PC-9 (cell line): ENCODE measurements at places on chromosomes 1 and 21.

- DNase-seq = no peak
These were observed 168.2 kb downstream of the CLIC6 start for GRCh38 chr21:34836933-34837505.

GRCh38 chr1:224435318-224435763, 744 bp upstream of the WDR26 start:
- peak; percentile 64 for DNase-seq

DNA sequence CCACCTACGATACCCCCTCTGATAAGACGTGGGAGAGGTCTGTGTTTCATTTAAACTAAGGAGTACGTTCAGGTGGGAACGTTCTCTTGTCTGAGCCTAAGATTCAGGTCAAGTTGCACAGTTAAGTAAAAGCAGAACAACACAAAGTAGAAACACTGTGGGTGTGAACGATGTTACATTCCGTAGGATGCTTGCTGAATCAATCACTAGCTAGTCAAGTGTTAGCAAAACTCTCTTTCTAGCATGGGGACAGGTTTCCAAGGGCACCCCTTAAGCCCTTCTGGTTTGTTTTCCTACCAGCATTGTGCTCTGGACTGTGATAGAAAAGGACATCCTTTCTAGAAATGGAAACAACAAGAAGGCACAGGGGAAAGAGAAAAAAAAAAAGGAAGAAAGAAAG, 13.3 kb downstream of the C1orf162 start:
- no peak for DNase-seq

DNA sequence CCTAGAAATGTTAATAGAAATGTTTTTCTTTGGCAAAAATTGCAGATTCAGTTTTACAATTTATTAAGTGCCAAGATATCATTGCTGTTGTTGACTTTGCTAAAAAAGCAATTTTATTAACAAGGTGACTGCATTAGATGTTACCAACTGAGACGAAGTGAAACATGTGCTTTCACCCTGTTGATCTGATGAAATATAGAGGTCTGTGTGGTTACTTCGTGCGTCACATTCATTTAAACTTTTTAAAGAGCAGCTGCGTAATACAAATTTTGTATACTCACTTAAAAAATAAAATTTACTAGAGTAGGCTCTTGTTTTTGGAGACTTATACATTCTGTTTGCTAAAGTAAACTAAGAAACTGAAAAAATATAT, 465.7 kb downstream of the USP25 start:
- DNase-seq = no peak

DNA sequence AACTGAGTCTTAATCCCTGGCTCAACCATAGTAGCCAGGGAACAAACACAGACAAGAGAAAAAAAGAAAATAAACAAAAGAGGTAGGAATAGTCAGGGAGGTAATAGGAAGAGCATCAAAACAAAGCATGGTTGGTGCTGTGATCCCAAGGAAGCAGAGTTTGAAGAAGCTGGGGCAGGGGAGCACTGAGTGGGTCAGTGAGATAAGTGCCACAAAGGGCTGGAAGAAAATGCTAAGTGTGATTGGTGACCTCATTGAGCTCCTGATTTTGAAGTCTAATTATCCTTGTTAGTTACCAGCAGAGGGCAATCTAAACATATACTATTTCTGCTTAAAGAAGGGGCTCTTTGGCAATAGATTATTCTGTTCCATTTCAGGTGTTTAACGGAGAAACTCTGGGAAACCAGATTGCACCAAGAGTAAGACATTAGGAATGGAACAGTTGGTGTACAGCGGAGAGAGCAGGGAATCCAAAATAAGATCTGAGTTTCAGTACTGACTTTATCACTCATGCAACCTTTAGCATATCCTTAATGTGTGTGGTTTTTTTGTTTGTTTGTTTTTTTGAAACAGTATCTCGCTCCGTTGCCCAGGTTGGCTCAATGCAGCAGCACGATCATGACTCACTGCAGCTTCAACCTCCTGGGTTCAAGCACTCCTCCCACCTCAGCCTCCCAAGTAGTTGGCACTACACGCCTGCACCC, 30.7 kb upstream of the KIAA1614 start:
- DNase-seq = peak; percentile 1

DNA sequence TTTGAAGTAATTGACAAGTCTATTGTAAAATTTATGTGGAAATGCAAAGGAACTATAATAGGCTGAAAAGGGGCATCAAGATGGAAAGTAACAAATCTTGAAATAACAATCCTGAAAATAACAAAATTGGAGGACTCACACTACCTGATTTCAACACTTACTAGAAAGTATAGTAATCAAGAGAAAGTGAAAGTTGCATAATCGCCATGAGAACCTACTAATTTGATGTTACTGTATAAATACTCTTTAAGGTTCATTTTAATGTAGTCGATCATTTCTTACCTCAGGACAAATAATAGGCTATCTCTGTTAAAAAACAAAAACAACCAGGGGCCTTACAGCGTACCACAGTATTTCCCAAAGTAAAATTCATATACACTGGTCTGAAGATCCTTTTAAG, 71.7 kb downstream of the EDEM3 start:
- DNase-seq = no peak

DNA sequence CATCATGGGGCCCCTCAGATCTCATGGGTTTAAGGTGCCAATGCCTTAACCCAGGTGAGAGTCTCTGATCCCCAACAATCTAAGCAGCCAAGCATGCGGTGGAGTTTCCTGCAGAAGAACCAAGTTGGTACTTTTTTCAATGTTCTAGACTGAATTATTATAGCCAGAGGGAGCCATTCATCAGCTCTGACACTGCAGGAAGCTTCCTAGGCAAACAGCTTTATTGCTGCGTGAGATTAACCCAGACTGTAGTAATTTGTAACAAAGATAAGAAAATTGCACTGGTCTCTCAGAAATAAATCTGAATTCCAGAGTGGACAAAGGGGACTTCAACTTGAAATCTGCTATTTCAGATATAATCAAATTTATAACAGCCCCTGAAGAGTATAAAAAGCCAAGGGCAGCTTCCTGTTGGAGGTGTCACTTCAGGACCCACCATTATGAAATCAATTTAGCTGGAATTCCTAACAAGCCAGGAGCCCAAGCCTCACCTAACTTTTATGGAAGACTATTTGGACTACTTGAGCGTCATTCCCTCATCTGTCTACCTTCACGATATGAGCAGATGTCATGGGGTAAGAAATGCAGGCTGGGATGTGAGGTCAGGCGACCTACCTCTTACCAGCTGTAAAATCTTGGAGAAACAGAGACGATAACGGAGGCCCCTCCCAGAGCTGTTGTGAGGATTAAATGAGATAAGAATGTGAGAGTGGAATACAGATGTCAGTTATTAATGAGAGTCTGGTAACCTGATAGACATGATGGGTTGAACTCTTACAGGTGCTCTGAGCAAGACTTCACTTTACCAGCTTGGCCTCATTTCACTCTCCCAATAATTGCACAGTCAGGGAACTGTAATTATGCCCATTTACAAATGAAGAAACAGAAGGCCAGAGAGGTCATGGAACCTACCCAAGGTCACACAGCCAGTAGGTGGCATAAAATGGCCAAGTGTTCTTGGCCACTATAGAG, 135.1 kb downstream of the RRAGC start:
- no peak for DNase-seq

GRCh38 chr1:41175546-41175945, 66.6 kb downstream of the SCMH1 start:
- no peak for DNase-seq

GRCh38 chr1:24931146-24931467, 1.0 kb upstream of the RUNX3 start:
- no peak for DNase-seq

GRCh38 chr1:216832192-216832591, 109.0 kb upstream of the ESRRG start:
- DNase-seq = no peak

- no peak for DNase-seq
These were observed 7.1 kb downstream of the RSBN1 start for GRCh38 chr1:113805256-113805531.

DNA sequence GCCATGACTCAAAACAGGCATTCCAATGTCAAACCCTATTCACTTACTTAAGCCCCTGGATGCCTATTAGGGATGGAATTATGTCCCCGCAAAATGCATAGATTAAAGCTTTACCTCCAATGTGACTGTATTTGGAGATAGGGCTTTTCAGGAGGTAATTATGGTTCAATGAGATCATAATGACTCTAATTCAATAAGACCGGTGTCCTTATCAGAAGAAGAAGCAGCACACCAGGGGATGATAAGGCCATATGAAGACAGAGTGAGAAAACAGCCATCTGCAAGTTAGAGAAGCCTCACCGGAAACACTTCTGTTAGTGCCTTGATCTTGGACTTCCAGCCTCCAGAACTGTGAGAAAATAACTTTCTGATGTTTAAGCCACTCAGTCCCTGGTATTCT, 1131.8 kb upstream of the TMPRSS15 start:
- no peak for DNase-seq

DNA sequence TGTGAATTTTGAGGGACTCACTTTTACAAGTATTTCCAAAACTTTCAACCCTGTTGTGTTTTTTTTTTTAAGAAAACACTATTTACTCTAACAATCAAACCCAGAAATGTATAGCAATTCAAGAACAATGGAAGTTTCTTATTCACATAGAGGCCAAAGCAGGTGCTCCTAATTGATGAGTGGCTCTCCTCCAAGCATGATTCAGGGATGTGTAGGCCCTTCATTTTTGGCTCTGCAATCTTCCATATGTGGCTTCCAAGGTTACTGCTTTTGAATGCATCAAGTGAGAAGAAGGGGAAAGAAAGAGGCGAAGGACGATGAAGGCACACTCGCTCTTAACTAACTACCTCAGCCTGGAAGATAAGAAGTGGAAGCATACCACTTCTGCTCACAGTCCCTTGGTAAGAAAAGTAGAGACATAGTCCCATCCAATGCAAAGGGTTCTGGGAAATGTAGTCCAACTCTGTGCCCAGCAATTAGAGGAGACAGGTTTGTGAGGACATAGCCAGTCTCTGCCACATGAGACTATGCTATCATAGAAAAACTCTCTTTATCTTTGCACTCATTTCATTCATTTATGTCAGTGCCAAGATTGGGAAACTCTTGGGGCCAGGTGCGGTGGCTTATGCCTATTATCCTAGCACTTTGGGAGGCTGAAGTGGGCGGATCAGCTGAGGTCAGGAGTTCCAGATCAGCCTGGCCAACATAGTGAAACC, 46.0 kb downstream of the OPTC start:
- no peak for DNase-seq

DNA sequence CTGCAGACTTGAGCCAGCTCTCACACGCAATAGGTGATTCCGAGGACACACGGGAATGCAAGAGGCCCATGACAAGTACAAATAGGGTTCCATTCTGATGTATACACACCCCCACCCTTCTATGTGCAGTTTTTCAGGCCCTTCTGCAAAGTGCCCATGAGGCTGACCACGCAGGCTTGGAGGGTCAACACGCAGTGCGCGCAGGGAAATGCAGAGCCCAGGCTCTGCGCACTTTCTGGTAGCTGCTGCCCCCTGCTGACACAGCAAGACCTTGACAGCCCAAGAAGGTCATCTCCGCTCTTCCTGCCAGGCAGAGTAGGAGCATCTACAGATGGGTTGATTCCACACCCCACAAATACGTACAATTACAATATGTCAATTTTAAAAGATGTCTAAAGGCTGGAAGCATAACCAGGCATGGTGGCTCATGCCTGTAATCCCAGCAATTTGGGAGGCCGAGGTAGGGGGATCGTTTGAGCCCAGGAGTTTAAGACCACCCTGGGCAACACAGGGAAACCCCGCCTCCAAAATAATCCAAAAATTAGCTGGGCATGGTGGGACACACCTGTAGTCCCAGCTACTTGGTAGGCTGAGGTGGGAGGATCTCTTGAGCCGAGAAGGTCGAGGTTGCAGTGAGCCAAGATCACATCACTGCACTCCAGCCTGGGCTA, 18.5 kb downstream of the SH3BP5L start:
- no peak for DNase-seq

GRCh38 chr1:185016880-185017279, 28.5 kb upstream of the RNF2 start:
- peak; percentile 38 for DNase-seq

GRCh38 chr1:31755197-31755611, 8.9 kb downstream of the ADGRB2 start:
- peak; percentile 80 for DNase-seq

DNA sequence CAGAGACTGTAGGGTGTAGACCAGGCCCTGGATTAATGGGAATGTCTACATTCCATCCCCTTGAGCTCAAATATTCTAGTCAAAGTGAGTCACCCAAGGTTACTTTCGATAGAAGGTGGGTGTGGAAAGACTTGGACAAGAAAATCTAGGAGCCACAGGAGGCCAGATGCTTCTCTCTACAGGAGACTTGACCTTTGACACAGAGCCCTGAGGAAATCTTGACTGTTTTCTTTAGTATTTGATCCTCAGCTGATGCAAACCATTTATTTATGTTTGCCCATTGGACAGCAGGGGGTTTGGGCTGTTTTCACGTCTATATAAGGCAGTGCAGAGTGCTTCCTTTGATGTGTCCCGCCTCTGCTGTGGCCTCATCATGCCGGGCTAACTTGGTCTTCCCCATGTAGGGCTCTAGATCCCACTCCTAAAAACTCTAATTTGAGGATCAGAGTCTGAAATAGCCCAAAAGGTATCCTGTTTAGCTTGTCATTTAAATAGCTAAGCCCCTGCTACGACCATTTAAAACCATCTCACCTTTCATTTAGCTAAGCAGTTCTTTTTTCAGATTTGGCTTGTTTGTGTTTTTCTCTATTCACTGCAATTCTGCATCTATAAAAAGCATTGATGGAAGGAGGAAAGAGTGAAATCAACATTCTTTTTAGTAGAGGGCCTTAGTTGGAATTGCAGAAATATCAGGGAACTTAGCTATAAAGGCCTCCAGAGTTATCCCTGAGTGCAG, 15.5 kb upstream of the MAP3K7CL start:
- DNase-seq = peak; percentile 94

DNA sequence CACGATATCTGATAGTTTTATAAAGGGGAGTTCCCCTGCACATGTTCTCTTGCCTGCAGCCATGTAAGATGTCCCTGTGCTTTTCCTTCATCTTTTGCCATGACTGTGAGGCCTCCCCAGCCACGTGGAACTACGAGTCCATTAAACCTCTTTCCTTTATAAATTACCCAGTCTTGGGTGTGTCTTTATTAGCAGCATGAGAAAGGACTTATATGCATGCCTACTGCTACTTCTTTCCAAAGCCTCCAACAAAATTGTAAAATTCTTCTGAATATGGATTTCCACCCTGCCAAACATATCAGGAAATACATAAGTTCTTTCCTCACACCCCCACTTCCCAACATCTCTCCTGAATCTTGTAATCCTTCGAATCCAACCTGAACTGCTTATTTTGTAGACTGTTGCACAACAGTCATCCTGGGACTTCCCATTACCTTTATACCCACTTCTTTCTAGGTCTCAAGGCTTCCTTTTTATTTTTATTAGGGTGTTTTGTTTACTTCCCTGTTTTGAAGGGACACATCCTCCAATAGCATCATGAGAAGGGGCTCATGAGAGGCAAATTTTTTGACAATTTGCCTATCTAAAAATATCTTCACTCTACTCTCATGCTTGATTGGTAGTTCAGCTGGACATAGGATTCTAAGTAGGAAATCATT, 67.5 kb upstream of the MUTYH start:
- DNase-seq = no peak

GRCh38 chr1:224519874-224520273, 85.3 kb upstream of the WDR26 start:
- DNase-seq = no peak

- no peak for DNase-seq
These were observed 34.0 kb upstream of the BACE2 start for GRCh38 chr21:41133874-41134522.

- no peak for DNase-seq
These were observed 3.5 kb downstream of the C1orf116 start for GRCh38 chr1:207028884-207029650.

GRCh38 chr21:28696844-28697410, 295.8 kb downstream of the LTN1 start:
- no peak for DNase-seq
